ENCODE measurements at places on chromosomes 1 and 21.

DNA sequence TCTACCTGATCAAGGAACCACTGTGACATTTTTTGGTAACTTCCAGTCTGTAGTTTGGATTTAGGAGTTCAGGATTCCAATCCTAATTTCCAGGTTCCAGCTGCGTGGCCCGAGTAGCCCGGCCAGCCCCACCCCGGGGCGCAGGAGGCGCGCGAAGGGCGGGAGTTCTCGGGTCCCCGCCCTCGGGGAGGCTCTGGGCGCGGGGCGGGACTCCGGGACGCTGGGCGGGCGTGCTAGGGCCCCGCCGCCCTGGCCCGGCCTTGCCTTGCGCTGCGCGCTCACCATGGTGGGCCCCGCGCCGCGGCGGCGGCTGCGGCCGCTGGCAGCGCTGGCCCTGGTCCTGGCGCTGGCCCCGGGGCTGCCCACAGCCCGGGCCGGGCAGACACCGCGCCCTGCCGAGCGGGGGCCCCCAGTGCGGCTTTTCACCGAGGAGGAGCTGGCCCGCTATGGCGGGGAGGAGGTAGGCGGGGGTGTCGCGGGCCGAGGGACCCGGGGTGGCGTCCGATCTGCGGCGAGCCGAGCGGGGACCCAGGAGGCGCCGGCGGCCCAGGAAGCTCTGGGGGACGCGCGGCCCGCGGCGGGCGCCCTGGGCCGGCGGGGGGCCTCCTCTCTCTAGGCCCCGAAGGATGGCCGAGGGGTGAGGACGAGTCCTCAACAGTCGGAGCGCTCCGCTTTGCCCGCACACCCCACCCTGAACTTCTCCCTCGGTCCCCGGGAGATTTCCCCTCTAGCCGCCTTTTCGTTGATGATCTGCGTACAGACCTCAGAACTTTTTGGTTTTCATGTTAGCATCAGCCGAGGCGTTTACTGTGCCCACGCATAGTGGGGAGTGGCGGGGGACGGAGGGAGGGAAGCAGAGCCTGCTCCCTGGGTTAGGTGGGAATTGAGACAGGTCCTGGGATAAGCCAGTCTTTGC, at the start of gene NENF:
Gene NENF (plus strand): TSS at position 260 of the 916 bp plus-strand sequence. CDS start 24 bp downstream, at position 284.
- peak; percentile 52 for DNase-seq

- DNase-seq: no peak
Observed at GRCh38 chr1:77543822-77544448, 138.5 kb downstream of the ZZZ3 start.

GRCh38 chr1:90831910-90832309, 114.8 kb upstream of the BARHL2 start:
- DNase-seq: no peak

DNA sequence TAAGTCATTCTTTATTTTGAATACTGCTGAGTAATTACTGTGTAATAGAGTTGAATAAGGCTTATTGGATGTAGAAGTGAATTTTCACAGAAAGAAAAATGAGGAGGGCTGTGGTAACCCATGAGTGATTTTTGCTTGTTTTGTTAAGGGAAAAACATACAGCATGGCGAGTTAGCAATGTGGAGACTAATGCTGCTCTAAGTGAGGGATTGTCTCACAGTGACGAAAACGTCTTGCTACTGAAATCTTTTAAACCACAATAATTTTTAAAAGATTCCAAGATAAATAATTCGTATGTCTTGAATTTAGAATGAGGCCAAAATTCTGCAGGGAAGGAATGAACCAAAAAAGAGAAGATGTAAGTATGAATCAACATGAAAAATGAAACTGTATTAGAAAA, 16.2 kb upstream of the PLA2G4A start:
- no peak for DNase-seq

DNA sequence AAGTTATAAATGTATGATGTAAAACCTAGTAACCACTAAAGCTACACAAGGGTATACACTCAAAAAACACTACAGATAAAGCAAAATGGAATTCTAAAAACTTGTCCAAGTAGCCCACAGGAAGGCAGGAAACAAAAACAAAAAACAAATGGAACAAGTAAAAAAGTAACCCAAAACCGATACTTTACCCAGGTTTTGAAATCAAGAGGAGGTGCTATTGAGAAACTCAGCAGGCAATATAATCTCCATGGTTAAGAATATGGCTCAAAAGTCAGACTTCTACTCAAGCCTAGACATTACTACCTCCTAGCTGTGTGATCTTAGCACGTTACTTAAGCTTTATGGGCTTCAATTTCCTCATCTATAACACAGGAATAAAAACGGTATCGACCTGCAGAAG, 13.3 kb downstream of the RBBP5 start:
- no peak for DNase-seq

- DNase-seq: no peak
Observed at GRCh38 chr1:224378855-224379631, 22.4 kb downstream of the CNIH4 start.
